ENCODE measurements at places on chromosomes 12 and 14.

- no peak for DNase-seq
Observed at GRCh38 chr12:48693572-48693971, 11.5 kb upstream of the KANSL2 start.

GRCh38 chr12:54427106-54427505 is 8.0 kb upstream of the ITGA5 start:
- DNase-seq = no peak

DNA sequence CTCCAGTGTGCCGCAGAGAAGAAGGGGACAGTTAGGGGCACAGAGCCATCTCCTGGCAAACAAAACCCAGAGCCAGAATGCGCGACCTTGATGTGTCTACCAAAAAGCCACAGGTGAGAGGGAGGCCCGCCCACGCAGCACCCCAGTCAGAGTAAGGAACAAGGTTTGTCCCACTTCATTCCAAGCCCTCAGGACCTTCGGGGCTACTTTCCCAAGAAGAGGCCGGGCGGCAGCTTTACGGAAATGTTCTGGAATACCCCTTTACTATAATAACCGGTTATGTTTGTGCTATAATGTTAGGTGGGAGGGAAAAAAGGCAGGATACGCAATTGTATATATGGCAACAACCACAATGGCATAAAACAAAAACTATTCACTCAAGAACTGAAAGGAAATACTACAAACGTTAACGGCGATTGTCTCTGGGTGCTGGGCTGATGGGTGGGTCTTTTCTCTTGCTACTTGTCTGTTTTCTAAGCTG is 12.3 kb downstream of the CCDC88C start:
- no peak for DNase-seq

DNA sequence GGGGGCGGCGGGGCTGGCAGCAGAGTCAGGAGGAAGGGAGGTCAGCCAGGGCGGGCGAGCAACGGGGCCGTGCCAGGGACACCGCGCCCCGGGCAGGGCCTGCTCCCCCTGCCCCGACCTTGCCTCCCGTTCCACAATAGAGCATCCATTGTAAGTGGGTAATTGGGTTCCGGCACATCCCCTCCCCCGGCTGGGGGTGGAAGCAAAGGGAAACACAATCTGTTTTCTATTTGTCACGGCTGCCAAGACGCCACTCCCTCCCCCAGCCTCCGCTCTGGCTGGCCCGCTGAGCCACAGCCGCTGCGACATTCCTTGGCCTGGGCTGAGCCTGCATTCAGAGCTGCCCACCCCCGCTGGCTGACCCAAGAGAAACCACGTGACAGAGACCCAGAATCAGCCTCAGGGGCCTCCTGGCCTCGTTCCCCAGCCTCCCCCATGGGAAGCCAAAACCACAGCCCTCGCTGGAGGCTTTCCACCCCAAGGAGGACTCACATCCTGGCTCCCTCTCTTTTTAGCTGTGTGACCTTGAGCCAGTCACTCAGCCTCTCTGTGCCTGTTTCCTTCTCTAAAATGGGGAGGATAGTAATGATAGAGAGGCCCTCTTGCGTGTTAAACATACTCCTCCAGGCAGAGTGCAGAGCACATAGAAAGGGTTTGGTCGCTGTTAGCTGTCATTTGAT is 117.6 kb downstream of the SCARB1 start:
- peak; percentile 77 for DNase-seq

DNA sequence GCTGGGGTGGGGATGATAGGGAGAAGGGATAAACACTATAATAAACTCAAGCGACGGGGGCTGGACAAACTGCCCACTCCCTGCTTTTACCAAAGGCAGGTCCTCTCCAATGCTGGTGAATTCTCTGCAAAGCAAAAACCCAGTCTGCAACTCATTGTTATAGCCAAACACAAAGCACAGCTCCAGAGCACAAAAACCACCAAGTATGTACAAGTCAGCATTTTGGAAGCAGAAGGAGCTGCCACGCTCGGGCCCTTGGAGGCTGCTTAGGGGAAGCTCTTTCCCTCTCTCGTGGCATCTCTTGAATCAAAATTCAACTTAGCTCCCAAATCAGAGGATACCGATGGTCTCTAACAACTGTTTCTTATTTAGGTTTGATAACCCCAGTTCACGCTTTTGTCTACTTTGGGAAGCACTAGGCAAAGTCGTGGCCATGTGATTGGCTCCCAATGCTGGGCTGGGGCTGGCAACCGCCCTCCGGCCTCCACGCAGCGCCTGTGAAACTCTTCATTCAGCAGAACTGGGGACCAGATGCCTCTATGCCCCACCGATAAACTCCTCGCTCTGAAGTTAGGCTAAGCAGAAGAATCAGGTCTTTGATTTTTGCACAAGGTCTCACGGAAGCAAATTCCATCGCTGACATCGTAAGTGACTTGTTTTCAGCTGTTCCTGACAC is 158.5 kb upstream of the FOXN3 start:
- DNase-seq = no peak

- DNase-seq = no peak
Observed at GRCh38 chr14:34668111-34668510, 38.2 kb upstream of the SNX6 start.

DNA sequence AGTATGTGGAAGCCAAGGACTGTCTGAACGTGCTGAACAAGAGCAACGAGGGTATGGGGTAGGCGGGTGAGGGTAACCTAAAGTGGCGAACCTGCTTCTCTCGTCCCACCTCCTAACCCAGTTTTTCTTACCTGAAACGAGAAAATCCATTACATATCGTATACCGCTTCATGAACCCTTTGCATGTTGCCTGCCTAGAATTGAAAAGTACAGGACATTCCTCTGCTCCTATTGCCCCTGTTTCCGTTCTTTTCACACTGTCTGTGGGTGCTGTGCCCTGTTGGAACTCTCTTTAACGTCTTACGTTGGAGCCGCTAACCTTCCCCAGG is 513 bp downstream of the PFDN5 start:
- DNase-seq = no peak

DNA sequence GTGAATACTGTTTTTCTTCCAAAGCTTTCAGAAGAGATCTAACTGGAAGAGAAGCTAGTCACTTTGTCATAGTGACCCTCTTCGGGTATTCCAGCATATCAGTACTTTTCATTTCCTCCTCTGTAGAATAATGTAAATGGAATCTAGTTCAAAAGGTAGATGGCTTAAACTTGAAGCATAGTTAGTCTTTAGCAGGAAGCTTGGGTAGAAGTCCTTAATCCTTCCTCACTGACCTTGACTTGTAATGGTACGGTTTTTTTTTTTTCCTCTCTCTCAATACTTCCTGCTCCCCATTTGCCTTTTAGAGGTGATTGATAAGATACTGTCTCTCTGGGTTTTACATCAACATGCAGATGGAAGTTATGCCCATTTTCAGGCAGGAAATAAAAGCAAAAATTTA is 1.7 kb downstream of the FBXO34 start:
- DNase-seq = no peak

DNA sequence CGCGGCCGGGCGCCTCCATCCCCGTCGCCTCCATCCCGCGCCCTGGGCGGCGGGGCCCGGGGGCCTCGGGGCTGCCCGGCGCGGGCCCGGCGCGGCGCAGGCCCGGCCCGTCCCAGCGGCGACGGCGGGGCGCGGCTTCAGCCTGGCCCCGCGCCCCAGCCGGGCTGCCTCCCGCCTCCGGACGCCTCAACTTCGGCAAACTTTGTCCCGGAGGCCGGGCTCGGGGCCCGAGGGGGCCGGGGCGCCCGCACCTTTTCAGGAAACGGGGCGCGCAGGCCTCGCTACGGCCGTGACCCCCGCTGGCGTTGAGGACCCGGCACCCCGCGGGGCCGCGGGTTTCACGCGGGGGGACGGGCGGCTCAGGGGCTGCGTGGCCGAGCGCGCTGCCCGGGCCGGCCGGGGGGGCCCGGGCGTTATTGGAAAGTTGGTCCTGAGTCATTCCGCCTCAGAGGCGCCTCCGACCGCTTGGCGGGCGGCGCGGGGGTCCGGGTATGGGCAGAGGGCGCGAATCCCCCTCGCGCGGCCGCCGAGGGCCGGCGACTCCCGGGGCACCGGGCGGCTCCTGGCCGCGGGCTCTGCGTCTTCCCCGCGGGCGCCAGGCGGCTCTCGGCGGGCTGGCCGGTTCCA is 575 bp downstream of the TRAF3 start:
- DNase-seq = no peak

All from neural crest cell (in vitro differentiated cells).